ENCODE measurements at places on chromosomes 7 and 10. TPM values are rescaled to one million over a fixed set of nuclear protein-coding genes. Genes with fewer than 3 reads are reported as not detected.
A peak's percentile ranks its signal among the peaks of the same experiment; 100 is the strongest.

- DNase-seq = no peak
- no peak overlapping the region for H3K27ac ChIP-seq
- H3K36me3 ChIP-seq = no peaks in the 10 kb centered on the region
- H3K4me3 ChIP-seq = no peak overlapping the region
These were observed 225.4 kb downstream of the HPSE2 start for GRCh38 chr10:99010286-99010685.

DNA sequence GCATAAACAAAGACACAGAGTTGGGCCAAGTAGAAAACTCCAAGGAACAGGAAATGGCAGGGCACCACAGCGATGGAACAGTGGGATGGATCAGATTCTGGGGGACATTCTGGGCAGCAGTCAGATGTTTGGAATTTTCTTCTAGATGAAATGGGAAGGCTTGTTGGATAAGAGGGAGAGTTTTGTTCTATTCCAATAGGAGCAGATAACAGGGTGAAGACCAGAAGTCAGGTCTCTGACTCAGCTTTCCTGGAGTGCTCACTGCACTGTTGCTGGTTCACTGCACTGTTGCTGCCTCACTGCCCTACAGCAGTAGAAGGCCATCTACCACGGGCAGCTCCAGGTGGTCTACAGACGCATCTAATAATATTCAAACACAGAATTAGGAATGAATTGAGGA, 135.6 kb downstream of the ATE1 start:
- DNase-seq = no peak
- H3K27me3 ChIP-seq = no peaks in the 10 kb centered on the region
- H3K4me3 ChIP-seq = no peak overlapping the region
- no peaks in the 10 kb centered on the region for H3K36me3 ChIP-seq
- peaks cover 13% of the 10 kb centered on the region for H3K4me1 ChIP-seq

GRCh38 chr7:141378405-141378804, 172.8 kb upstream of the AGK start:
- no peak overlapping the region for H3K4me3 ChIP-seq
- H3K27ac ChIP-seq = no peak overlapping the region
- no peaks in the 10 kb centered on the region for H3K36me3 ChIP-seq
- no peaks in the 10 kb centered on the region for H3K27me3 ChIP-seq
- H3K4me1 ChIP-seq = no peaks in the 10 kb centered on the region

DNA sequence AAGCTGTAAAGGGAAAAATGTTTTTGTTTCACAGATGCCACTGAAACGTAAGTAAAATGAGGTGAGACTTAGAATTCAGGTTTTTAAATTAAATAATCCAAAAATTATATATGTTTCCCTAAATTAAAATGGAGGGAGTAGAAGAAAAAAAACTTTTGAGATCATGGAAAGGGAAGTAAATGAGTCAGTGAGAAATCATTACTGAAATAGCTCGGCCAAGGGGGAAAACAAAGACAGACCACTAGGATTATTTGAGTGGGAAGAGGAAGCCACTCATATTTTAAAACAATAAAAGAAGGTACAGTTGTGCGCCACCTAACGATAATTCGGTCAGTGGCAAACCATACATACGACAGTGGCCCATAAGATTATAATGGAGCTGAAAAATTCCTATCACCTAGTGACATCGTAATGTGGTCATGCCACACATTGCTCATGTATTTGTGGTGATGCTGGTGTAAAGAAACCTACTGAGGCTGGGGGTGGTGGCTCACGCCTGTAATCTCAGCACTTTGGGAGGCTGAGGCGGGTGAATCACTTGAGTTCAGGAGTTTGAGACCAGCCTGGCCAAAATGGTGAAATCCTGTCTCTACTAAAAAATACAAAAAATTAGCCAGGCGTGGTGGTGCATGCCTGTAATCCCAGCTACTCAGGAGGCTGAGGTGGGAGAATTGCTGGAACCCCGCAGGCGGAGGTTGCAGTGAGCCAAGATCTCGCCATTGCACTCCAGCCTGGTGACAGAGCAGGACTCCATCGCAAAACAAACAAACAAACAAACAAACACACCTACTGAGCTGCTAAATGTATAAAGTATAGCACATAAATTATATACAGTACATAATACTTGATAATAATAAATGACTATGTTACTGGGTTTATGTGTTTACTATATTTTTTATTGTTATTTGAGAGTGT, 64.7 kb downstream of the MKX start:
- no peaks in the 10 kb centered on the region for H3K36me3 ChIP-seq
- no peak overlapping the region for H3K4me3 ChIP-seq
- H3K27me3 ChIP-seq = no peaks in the 10 kb centered on the region

DNA sequence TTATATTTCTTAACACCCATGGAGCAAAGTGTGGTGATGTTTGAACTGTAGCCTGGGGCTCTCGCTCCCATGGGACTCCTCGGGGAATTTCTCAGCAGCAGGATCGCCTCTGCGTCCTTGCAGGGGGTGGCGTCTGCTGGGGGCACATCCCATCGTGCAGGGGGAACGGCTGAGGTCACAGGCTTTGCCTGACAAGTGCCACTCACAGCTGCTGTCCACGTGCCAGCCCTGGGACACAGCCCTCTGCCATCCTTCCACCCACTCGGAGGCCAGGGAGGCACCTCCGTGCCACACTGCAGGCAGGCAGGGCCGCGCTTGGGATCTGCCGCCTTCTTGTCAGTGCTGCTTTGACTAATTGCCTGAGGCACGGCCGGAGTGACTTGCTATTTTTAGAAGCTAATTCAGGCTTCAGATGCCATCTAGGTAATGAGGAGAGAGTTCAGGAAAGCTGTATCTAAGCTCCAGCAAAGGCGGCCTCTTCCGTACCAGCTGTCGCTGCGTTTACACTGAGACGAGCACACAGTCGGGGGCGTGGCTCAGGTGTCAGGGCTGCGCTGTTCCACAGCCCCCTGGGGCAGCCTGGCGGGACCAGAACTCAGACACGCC, 45.7 kb downstream of the PITRM1 start:
- H3K27me3 ChIP-seq = no peaks in the 10 kb centered on the region
- no peaks in the 10 kb centered on the region for H3K4me1 ChIP-seq
- peaks cover 88% of the 10 kb centered on the region for H3K36me3 ChIP-seq
- DNase-seq = no peak
- no peak overlapping the region for H3K4me3 ChIP-seq

DNA sequence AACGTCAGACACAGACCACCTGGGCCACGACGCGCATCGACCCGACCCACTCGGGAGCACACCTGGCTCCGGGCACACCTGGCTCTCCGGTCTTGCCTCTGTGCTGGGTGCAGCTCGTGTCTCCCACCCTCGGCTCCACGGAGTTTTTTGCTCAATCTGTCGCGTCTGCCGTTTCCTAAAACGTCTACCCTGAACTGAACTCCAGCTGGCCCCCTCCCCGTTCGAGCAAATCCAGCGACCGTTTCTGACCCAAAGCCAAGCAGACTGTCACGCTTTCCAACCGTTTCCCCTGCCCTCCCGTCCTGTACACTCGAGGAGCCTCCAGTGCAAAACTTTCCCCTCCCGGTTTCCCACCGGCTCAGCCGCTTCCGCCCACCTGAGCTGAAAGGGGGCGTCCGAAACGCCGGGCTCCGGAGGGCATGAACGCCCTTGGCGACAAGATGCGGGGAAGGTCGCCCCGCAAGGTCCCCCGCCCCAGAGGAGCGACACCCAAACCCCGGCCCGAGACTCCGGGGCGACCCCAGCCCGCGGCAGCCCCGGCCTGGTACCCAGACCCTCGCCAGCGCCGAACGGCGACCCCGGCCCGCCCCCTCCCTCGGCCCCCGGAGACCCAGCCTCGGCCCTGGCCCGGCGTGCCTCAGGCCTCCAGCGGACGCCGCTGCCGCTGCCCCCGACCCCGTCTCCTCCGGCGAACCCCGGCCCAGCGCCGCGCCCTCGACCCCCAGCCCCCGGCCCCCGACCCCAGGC, 557 bp downstream of the CYTH3 start:
- DNase-seq = peak; percentile 36
- peak overlapping the region; percentile 89 for H3K27ac ChIP-seq
- peaks cover 65% of the 10 kb centered on the region for H3K4me1 ChIP-seq
- peaks cover 33% of the 10 kb centered on the region for H3K36me3 ChIP-seq
- H3K4me3 ChIP-seq = peak overlapping the region; percentile 99

DNA sequence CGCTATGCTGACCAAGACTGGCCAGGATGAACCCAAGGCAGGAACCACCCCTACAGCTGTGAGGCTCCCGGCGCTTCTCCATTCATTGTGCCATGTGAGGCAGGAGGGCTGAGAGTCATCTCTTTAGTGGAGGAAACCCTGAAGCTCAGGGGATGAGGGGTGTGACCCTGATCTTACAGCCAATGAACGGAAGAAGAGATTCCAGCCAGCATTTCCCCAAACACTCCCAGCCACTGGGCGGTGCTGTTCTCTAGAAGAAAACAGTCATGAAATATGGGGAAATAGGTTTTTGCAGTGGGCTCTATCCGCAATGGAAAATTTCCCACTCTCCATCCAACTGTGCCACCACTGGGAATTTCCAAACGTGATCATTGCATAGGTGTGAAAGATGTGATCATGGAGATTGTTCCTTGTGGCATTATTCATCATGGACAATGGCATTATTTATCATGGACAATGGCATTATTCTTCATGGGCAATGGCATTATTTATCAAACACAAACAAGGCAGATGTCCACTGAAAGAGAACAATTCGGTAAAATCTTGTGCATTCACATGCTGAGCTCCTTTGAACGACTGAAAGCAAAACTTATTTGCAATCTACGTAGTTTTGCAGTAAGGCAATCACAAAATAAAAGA, 14.0 kb upstream of the SLC18A2 start:
- H3K4me3 ChIP-seq = no peak overlapping the region
- H3K27ac ChIP-seq = no peak overlapping the region
- H3K27me3 ChIP-seq = peaks cover 46% of the 10 kb centered on the region
- no peaks in the 10 kb centered on the region for H3K36me3 ChIP-seq

TMEM176B gene
- total RNA-seq = 7.3 TPM

HMX2 gene
- total RNA-seq = not detected

TBATA gene
- total RNA-seq = not detected

IFIT2 gene
- total RNA-seq = 40.8 TPM

Data from Calu3 (cell line).